Vein endothelial cell (primary cell): ENCODE measurements at places on chromosomes 5 and 9. TPM values are rescaled to one million over a fixed set of nuclear protein-coding genes. Genes with fewer than 3 reads are reported as not detected.

The MEIKIN gene
- total RNA-seq, result not detected in 2 replicates

The PCDHB6 gene
- under 0.01 and 0.19 TPM in 2 replicates for total RNA-seq

The BTNL3 gene
- not detected in 2 replicates for total RNA-seq

The KCTD16 gene
- total RNA-seq, result 0.19 and 1.6 TPM in 2 replicates

The COL27A1 gene
- total RNA-seq, result 7.8 and 17.8 TPM in 2 replicates

The QRFP gene
- total RNA-seq, result not detected in 2 replicates

The OGN gene
- not detected in 2 replicates for total RNA-seq

The SLC1A3 gene
- total RNA-seq, result not detected in 2 replicates

The IFNA21 gene
- total RNA-seq, result not detected in 2 replicates

The NADK2 gene
- 12.1 and 12.4 TPM in 2 replicates for total RNA-seq

The IFNA10 gene
- not detected in 2 replicates for total RNA-seq

The RAI14 gene
- 317 and 320 TPM in 2 replicates for total RNA-seq
